ENCODE measurements at places on chromosomes 11 and 22. TPM values are rescaled to one million over a fixed set of nuclear protein-coding genes. Genes with fewer than 3 reads are reported as not detected.

KCNJ4 gene
- 36.7 TPM for total RNA-seq

MUC2 gene
- total RNA-seq: not detected

ST3GAL4 gene
- total RNA-seq: 103 TPM

ACER3 gene
- total RNA-seq: 6.4 TPM

CKAP5 gene
- 43.2 TPM for total RNA-seq

- no peak for DNase-seq
These were observed 3.1 kb upstream of the SH3BP1 start for GRCh38 chr22:37636186-37636948.

- DNase-seq: no peak
These were observed 49.2 kb downstream of the CNTN5 start for GRCh38 chr11:99069856-99070444.

DNA sequence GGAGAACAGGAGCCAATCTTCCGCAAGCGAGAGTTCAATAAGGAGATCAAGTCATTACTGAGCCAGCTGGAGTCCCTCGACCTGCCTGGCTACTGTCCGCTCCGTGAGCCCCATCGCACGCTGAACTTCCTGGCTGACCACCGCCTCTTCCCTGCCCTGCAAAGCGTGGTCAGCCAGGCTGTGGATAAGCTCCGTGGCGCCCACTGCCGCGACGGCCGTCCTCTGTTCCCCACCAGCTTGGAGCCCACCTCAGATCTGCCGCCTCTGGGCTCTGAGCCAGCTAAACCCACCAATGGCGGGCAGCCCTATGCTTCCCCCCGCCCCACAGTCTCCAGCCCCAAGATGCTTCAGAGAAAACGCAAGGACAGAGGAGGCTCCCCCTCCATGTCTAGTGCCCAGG lies 2.3 kb downstream of the CCDC116 start:
- no peak for DNase-seq

- DNase-seq: no peak
These were observed 46.5 kb downstream of the ADM start for GRCh38 chr11:10351435-10351764.

- DNase-seq: no peak
These were observed 29.1 kb upstream of the AQP11 start for GRCh38 chr11:77560605-77561004.

- peak; percentile 90 for DNase-seq
These were observed 93.8 kb upstream of the BLID start for GRCh38 chr11:122209619-122210366.

- no peak for DNase-seq
These were observed 82.7 kb upstream of the LINC01488 start for GRCh38 chr11:69398529-69399492.

- DNase-seq: no peak
These were observed 39.9 kb downstream of the PTPRJ start for GRCh38 chr11:48020092-48020755.

GRCh38 chr11:25734591-25735211 lies 597.2 kb upstream of the ANO3 start:
- no peak for DNase-seq

DNA sequence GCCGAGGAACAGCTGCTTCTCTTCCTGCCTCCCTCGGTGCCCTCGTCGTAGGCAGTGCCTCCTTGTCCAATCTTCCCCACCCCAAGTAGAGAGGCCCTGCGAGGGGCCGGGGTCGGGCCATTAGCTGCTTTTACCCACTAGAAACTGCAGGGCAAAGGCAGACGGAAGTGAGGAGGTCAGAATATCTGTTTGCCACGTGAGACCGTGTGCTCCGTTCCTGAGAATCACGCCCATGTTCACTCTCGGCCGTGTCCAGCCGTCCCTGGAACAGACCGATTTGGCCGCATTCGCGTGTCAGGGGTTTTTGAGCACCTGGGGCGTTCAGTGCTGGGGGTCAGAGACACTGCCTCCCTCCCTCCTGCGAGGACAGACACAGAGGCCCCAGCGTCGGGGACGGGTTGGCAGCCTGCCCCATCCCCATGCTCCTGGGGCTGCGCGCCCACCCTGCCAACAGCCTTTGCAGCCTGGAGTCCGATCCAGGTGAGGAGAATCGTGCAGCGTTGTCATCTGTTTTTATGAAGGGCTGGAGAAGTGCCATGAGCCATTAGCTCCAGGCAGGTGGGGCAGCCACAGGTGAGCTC lies 982.2 kb downstream of the BRD1 start:
- DNase-seq: no peak

DNA sequence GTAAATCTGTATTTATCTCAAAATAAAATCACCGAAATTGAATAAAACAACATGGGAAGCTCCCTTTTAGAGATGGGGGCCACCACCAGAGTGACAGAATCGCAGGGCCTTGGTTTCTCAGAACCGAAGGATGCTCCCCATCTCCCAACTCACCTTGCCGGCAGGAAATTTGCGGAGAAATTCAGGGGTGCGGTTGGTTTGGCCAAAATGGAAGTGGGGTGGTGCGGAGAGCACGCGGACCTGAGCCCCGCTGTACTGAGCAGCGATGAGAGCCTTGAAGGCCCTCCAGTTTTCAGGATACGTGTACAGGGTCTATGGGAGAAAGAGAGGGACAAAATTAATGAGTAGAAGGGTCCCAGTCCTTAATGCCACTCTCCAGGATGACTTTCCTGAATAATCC lies 1.3 kb downstream of the EEF1G start:
- DNase-seq: no peak

GRCh38 chr11:130431801-130432200 lies 3.4 kb upstream of the ADAMTS8 start:
- no peak for DNase-seq

DNA sequence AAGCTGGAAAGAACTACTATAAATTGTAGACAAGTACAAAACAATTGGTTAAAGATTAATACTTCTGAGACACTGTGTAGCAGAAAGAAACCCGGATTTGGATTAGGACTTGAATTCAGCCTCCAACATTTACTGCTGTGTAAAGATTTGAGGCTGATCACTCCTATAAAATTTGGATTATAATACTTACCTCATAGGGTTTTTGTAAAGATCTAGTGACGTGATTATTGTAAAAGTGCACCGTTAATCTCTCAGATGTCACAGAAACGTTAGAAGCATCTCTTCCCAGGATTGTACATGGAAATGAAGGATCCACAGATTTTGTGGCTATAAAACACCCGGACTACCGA lies 323 bp upstream of the HIKESHI start:
- DNase-seq: no peak

- DNase-seq: no peak
These were observed 40.2 kb downstream of the SWAP70 start for GRCh38 chr11:9704037-9704436.

GRCh38 chr22:18081416-18081815 lies 3.6 kb downstream of the PEX26 start:
- DNase-seq: no peak

Measured in right atrium auricular region (tissue), 2 donors.